ENCODE measurements at places on chromosomes 6 and 20.

- DNase-seq, result no peak
Observed at GRCh38 chr6:70129341-70129740, 173.5 kb downstream of the COL9A1 start.

GRCh38 chr20:41086402-41087324, 50.7 kb upstream of the PLCG1 start:
- no peak for DNase-seq

DNA sequence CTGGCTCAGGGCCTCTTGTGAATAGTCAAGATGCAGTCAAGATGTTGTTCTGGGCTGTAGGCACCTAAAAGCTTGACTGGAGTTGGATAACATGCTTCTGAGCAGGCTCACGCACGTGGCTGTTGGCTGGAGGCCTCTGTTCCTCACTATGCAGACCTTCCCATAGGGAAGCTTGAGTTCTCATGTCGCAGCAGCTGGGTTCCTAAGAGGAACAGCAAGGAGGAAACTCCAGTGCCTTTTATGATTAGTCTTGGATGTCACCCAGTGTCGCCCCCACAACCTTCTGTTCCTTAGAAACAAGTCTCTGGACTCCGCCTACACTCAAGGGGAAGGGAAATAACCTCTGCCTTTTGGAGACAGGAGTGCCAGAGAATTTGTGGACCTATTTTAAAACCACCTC, 210.7 kb downstream of the BCAS1 start:
- no peak for DNase-seq

- DNase-seq, result peak; percentile 66
Observed at GRCh38 chr6:16849280-16849987, 88.2 kb upstream of the ATXN1 start.

GRCh38 chr6:95169775-95170174, 407.6 kb upstream of the MANEA start:
- no peak for DNase-seq

GRCh38 chr6:453152-453551, 61.6 kb downstream of the IRF4 start:
- no peak for DNase-seq

GRCh38 chr20:8647961-8648441, 420.9 kb upstream of the PLCB4 start:
- no peak for DNase-seq

DNA sequence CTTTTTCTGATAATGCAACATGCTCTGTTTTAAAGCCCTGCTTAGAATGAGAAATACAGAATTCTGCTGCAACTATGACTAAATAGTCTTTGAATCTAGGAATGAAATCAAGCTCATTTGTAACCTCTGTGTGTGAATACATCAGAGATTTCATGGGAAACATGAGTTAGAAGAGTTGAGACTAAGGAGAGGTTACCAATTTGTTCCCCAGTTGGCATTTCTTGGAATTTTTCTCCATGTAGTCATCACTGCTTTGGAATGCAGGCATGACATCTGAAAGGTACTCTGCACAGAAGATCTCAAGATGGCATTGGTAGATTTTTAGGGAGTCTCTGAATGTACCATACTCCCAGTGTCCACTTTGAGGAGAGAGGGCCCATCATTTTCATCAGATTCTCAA, 237.2 kb downstream of the TFAP2A start:
- DNase-seq, result no peak

DNA sequence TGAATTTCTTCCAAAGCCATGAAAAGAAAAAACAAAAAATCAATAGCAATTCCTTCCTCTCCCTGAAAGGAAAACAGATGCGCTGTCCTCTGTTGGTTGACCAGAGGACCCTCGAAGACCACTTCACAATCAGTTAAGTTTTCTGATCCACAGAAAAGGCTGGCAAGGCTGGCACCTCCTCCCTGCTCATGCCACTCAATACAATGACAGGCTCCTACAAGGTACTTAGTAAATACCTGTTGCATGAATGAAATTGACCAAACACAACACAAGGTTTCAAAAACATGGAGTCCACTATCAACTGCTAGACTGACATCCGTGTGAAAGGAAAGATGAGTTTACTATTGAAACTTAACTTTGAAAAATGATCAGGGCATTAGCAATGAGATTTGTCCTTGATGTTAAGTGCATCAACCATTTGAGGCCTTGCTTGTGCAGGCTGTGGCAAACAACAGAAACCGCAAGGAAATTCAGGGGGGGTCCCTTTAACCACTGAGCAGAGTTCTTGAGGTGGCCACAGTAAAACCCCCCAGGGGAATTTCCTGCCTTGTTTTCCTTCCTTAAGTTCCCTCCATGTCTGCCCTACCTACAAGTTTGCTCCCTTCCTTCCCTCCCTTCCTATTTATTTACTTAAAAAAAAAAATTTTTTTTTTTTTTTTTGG, 27.9 kb upstream of the RTF2 start:
- DNase-seq, result no peak

- DNase-seq, result no peak
Observed at GRCh38 chr6:105814745-105815536, 271.2 kb upstream of the PRDM1 start.

DNA sequence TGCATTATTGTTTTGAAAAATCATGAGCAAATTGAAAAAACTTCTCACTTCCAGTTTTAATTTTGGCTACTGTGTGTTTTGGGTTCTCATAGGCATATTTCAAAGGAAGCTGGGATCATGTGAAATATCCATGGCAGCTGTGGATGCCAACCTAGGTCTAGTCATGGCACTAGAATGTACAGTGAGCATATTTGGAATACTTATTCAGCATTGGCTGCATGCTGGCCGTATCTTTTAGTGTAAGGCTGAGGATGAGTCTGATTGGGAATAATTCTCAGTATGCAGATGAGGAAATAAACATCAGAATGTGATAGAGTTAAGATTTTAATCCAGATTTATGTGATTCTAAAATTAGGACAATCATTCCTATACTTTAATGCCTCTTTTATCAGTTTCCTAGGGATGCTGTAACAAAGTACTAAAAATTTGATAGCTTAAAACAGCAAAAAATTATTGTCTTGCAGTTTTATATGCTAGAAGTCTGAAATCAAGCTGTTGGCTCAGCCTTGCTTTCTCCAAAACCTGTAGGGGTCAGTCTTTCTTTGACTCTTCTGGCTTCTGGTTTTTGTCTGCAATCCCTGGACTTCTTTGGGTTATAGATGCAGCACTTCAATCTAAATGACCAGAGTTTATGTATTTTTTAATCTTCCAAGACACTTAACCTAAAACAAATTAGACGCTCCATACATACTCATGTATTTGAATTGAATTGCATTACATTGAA, 37.7 kb upstream of the DEFB112 start:
- no peak for DNase-seq

DNA sequence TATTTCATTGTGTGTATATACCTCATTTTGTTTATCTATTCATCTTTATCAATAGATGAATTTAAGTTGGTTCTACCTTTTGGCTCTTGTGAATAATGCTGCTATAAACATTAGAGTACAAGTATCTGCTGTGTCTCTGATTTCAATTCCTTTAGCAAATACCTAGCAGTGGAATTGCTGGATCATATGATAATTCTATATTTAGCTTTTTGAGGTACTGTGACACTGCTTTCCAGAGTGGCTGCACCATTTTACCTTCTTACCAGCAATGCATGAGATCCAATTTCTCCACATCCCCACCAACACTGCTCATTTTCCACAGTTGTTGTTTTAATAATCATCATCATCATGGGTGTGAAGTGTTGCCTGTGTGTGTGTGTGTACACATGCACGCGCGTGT, 182.3 kb downstream of the MBOAT1 start:
- no peak for DNase-seq

GRCh38 chr20:49941456-49941855, 5.3 kb downstream of the RNF114 start:
- DNase-seq, result no peak

Data from AG09309 (cell line).